ENCODE measurements at places on chromosomes 2 and 18. TPM values are rescaled to one million over a fixed set of nuclear protein-coding genes. Genes with fewer than 3 reads are reported as not detected.

NEB gene
- total RNA-seq, result not detected

DNA sequence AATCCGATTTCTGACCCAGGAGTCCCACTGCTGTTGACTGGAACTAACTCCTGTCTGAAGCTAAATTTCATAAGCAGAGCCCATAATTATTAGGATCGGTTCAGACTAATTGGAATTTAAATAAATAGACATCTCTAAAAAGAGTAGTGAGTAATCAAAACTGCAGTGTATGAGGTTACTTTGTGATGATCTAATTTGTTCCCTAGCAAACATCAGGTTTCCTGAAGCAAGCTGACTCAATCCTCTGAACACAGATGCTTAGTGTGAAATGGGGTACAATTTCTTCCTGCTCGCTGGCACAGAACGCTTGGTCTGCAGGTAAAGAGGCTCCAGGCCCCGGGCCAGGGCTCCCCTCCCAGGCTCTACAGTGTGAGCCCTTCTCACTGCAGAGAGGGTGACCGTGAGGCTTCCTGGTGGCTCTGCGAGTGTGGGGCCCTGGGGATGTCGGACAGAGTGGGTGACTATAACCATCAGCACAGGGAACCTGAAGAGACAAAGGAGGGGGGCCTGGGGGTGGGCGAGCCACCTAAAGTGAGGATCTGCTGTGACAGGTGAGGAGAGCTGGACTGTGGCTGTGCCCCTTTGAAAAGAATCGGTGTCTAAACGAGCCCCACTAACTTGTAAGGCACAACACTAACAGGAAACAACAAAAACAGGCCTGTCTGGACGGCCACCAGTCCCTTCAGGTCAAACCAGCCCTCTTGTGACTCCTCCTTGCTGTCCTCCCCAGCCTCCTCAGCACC is 20.2 kb downstream of the CHST10 start:
- DNase-seq, result no peak

GRCh38 chr2:199627417-199627816 is 169.7 kb upstream of the SATB2 start:
- no peak for DNase-seq

MBP gene
- 44.4 TPM for total RNA-seq

FMNL2 gene
- 29.0 TPM for total RNA-seq

- DNase-seq, result no peak
Observed at GRCh38 chr2:240593026-240593702, 6.6 kb downstream of the CAPN10 start.

HOXD12 gene
- total RNA-seq, result not detected

- DNase-seq, result no peak
Observed at GRCh38 chr2:98387478-98387877, 41.2 kb downstream of the CNGA3 start.

GRCh38 chr2:22355816-22356433 is 1029.1 kb upstream of the KLHL29 start:
- DNase-seq, result peak; percentile 25

- DNase-seq, result no peak
Observed at GRCh38 chr2:181005326-181005655, 24.9 kb downstream of the UBE2E3 start.

GRCh38 chr18:59056706-59057492 is 82.8 kb upstream of the SEC11C start:
- peak; percentile 44 for DNase-seq

UGT1A10 gene
- not detected for total RNA-seq

CFAP65 gene
- total RNA-seq, result not detected

DNA sequence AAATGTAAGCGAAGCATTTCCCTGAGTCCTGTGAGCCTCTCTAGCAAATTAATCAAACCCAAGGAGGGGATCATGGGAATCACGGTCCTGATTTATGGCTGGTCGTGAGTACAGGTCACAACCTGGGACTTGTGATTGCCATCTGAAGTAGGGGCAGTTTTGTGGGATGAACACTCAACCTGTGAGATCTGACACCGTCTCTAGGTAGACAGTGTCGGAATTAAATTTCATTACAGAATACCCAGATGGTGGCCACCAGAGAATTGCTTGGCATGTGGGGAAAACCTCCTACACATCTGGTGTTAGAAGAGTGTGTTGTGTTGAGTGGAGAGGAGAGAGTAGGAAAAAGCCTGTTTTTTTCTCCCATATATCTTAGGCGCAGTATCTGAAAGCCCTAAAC is 12.5 kb downstream of the CAPN14 start:
- no peak for DNase-seq

GRCh38 chr2:199842631-199843395 is 8.2 kb downstream of the FTCDNL1 start:
- DNase-seq, result no peak

DNA sequence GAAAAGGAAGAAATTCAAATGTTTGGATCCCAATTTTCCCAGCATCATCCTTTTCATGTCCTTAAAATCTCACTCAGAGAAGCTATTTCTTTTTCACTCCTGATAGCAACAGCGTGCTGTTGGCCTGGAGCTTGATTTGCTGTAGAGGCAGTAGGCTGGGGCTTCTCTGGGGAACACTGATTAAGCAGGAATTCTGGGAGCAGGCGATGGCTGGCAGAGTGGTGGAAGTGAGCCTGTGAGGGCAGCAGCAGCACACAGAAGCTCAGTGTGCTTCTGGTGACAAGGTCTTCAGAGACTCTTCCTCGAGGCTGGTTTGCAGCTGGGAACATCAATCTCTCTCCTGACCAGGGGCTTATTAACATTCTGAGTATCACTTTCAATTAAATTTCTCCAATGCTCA is 284.6 kb downstream of the DPP10 start:
- DNase-seq, result no peak

DNA sequence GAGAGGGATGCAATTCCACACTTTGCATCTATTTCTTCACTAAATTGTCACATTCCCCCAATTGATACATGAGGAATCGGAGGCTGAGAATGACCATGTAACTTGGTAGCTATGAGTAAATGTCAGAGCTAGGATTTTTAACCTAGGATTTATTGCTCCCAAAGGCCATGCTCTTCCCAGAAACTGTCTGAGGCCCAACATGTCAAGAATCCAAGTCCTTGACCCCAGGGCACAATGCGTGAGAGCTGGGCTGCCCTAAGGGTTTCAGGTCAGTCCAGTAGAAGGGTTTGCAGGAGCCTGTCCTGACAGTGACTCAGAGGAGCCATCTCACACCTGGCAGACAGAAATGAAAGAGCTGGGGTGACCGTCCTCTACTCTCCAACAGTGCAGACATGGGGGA is 30.3 kb downstream of the LRRC30 start:
- no peak for DNase-seq

DNA sequence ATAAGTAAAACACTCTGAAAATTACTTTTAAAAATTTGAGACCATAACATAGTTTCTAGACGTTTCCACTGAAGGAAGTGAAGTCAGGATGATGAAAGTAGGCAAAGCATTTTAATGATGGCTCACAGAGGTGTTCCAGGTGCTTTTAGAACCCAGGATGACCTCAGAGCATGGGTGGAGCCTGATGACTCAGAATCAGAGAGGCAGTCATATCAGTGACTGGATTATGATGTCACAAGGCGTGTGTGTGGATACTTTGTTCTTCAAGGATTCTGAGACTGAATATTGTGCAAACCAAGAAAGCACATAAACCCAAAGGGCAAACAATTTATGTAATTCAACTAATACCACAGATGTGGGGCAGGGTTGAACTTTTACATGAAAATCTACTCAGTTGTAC is 208.0 kb upstream of the FBXO11 start:
- DNase-seq, result peak; percentile 96

DNA sequence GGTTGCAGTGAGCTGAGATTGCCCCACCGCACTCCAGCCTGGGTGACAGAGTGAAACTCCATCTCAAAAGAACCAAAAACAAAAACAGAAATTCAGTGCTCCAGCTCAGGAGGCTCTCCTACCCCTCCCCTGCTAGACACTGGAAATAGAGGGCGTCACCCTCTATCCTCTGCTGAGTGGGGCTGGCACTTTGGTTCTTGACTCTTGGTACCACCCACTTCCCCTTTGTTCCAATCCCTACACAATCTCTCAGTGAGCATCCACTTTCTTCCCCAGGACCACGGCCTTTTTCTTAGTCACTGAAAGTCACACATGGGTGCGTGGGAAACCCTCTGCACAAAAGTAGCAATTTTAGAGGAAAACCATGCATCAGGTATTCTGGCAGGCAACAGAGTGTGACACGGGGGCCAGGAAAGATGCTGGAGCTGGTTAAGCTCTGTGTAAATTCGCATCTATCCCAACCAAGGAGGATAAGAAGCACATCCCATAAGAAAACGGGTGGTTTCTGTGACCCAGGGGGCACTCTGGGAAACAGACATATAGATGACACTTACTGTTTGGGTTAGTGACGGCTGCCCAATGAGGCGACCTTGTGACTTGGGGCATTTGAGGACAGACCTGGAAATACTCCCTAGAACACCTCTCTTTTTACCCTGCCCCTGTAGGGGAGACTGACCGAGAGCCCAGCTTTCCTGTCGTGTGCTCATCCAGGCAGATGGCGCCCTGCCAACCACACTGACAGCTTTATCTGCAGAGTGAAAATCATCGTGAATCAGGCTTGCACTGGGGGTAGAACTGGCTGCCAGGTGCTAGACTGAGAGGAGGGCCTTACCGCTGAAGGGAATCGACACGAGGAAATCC is 7.7 kb downstream of the HJURP start:
- no peak for DNase-seq

All from PC-9 (cell line).